ENCODE measurements at places on chromosomes 7 and 10. TPM values are rescaled to one million over a fixed set of nuclear protein-coding genes. Genes with fewer than 3 reads are reported as not detected.

Gene PLAU
- total RNA-seq: 0.60 TPM

Gene NCF1
- total RNA-seq: 0.39 TPM

Gene INSYN2A
- total RNA-seq: not detected

Gene GDF10
- 0.27 TPM for total RNA-seq

Gene SPAM1
- not detected for total RNA-seq

Gene CRYGN
- 0.22 TPM for total RNA-seq

Gene CLRN3
- total RNA-seq: not detected

DNA sequence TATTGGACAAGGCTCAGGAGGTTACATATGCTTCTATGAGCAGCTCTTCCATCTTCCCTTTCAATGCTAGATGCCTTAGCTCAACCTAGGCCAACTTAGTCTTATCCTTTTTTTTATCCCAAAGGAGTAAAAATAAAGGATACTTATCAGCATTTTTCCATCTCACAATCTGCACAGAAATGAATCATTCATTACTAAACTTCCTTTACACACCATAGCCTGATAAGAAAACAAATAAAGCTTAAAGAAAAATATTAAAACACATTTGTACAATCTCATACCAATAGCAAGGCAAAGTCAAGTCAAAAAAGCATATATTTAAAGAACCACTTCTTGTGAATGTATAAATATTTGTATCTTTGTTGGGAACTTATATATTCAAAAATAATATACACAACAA lies 407.4 kb downstream of the GRM8 start:
- no peak overlapping the region for H3K27ac ChIP-seq
- no peaks in the 10 kb centered on the region for H3K4me1 ChIP-seq
- DNase-seq: no peak

- DNase-seq: no peak
- H3K27me3 ChIP-seq: peaks cover 10% of the 10 kb centered on the region
- no peaks in the 10 kb centered on the region for H3K36me3 ChIP-seq
- H3K4me1 ChIP-seq: no peaks in the 10 kb centered on the region
- H3K4me3 ChIP-seq: no peak overlapping the region
Observed at GRCh38 chr10:33293076-33293475, 41.4 kb downstream of the NRP1 start.

DNA sequence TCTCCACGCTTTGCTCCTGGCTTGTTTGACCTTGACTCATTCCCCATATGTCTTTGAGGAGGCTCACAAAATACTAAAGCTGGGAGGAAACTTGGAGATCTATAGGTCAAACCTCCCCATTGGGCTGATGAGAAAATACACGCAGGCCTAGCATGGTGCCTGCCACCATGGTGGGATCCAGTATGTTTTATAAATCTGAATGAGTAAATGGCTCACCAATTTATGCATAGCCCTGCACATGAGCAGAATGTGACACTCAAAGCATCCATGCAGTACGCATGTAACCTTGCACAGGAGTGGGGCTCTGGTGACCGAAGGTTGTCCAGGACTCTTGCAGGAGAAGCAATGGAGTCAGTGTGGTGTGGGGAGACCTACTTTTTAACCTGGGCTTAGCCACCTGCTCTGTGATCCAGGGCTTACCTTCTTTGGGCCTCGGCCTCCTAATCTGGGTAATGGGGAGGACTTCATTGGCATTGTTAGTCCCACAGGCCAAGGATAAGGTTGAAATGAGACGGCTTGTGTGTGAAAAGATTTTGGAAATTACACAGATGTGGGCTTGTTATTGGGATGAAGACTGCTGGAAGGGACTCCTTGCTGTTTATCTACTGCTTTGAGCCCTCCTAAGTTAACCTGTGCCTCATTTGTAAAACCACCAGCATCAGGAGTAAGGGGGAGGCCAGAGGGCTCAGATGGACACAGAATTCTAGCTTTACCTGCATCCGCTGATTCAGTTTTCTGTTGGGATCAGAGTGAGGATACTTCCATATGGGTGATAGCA lies 58.4 kb downstream of the ADCYAP1R1 start:
- H3K27me3 ChIP-seq: peaks cover 7% of the 10 kb centered on the region
- DNase-seq: no peak
- H3K4me3 ChIP-seq: no peak overlapping the region
- H3K27ac ChIP-seq: no peak overlapping the region
- no peaks in the 10 kb centered on the region for H3K36me3 ChIP-seq
- no peaks in the 10 kb centered on the region for H3K4me1 ChIP-seq

DNA sequence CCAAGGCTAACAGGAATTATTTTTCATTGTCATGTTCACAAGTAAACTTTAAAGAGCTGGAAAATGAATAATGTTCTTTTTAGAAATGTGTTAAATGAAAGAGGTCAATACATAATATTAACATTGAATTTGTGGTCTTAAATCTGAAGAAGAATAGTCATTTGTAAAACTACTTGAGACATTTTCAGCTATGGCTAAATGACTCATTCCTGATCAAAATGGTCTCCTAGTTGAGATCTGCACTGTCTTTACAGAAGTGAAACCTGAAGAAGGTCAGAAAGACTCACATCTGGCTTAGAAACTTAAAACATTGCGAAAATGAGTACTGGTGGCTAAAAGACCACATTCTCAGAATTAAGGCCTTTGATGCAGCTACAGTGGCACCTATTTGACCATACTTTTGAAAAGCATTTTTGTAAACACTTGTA lies 5.9 kb downstream of the PIK3CG start:
- no peak for DNase-seq
- no peaks in the 10 kb centered on the region for H3K27me3 ChIP-seq
- H3K4me1 ChIP-seq: peaks cover 75% of the 10 kb centered on the region
- H3K4me3 ChIP-seq: peak overlapping the region; percentile 43
- peak overlapping the region; percentile 64 for H3K27ac ChIP-seq

DNA sequence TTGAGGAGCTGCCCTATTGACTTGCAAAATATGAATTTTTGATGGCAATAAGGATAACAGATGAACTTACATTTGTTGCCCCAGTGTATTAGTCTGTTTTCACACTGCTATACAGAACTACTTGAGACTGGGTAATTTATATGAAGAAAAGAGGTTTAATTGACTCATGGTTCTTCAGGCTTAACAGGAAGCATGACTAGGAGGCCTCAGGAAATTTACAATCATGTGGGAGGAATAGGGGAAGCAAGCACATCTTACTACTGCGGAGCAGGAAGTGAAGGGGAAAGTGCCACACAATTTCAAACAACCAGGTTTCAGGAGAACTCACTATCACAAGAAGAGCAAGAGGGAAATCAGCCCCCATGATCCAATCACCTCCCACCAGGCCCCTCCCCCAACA lies 57.9 kb downstream of the ZNF22 start:
- no peak for DNase-seq
- H3K27ac ChIP-seq: no peak overlapping the region
- no peak overlapping the region for H3K4me3 ChIP-seq
- no peaks in the 10 kb centered on the region for H3K36me3 ChIP-seq
- no peaks in the 10 kb centered on the region for H3K4me1 ChIP-seq

DNA sequence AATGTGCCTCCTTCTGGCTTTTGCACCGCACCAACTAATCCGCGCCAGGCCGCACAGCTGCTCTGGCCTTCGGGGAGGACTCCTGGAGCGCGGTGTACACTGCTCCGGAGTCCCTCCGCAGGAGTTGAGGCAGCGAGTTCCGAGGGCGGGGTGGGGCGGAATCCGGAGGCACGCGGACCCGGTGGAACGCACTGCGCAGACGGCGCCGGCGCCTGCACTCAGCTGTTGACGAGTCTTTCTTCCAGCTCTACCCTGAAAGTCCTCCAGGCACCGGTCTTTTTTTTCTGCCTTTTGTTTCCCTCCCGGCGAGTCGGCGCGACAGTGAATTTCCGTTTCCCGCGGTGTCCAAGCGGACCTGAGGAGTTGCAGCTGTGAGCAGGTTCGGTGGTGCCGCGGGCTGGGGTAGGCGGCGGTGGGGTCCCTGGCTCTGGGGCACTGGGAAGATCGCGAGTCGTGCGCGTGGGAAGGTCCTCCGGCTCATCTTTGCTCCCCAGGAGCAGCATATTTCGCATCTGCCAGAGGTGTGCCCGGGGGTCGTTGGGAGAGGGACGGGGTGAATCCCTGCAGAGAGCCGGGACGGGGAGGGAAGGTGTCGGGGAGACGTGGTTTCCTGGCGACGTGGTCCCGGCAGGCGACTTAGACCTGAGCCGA lies 44.1 kb downstream of the SFTPD start:
- peaks cover 40% of the 10 kb centered on the region for H3K27me3 ChIP-seq
- H3K4me1 ChIP-seq: peaks cover 13% of the 10 kb centered on the region
- H3K27ac ChIP-seq: peak overlapping the region; percentile 49
- H3K36me3 ChIP-seq: peaks cover 6% of the 10 kb centered on the region
- DNase-seq: peak; percentile 34

- peaks cover 2% of the 10 kb centered on the region for H3K36me3 ChIP-seq
- peaks cover under 1% of the 10 kb centered on the region for H3K27me3 ChIP-seq
- H3K4me3 ChIP-seq: peak overlapping the region; percentile 64
- H3K4me1 ChIP-seq: peaks cover 35% of the 10 kb centered on the region
- H3K27ac ChIP-seq: peak overlapping the region; percentile 57
- no peak for DNase-seq
Observed at GRCh38 chr7:2517678-2518507, 1.7 kb upstream of the LFNG start.

- no peaks in the 10 kb centered on the region for H3K27me3 ChIP-seq
- H3K4me1 ChIP-seq: no peaks in the 10 kb centered on the region
- DNase-seq: no peak
- no peak overlapping the region for H3K27ac ChIP-seq
- H3K36me3 ChIP-seq: no peaks in the 10 kb centered on the region
Observed at GRCh38 chr7:38694326-38694725, 63.2 kb upstream of the AMPH start.

GRCh38 chr10:21943633-21944265 lies 59.8 kb downstream of the DNAJC1 start:
- H3K27me3 ChIP-seq: no peaks in the 10 kb centered on the region
- H3K4me1 ChIP-seq: peaks cover 22% of the 10 kb centered on the region
- peaks cover 3% of the 10 kb centered on the region for H3K36me3 ChIP-seq
- no peak for DNase-seq

DNA sequence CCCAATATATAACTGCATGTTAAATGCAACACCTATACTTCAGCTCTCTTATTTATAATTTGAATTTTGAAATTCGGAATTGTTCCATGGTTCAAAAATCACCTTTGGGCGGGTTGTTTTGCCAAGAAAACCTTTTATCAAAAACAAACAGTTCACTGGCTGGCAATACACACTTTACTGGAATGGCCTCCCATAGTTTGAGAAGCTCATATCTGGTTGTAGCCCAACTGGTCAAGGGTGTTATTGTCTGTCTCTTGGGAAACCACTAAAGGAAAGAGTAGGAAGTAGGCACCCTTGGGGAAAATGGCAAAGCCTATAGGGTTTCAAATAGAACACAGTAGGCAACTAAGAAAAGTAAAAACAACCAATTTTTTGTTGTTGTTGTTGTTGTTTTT lies 117.9 kb downstream of the HIPK2 start:
- peaks cover 6% of the 10 kb centered on the region for H3K36me3 ChIP-seq
- peaks cover 50% of the 10 kb centered on the region for H3K4me1 ChIP-seq
- no peak overlapping the region for H3K4me3 ChIP-seq

GRCh38 chr7:25481891-25482290 lies 253.6 kb upstream of the NPVF start:
- H3K4me3 ChIP-seq: no peak overlapping the region
- no peaks in the 10 kb centered on the region for H3K4me1 ChIP-seq
- no peak overlapping the region for H3K27ac ChIP-seq
- no peaks in the 10 kb centered on the region for H3K36me3 ChIP-seq

DNA sequence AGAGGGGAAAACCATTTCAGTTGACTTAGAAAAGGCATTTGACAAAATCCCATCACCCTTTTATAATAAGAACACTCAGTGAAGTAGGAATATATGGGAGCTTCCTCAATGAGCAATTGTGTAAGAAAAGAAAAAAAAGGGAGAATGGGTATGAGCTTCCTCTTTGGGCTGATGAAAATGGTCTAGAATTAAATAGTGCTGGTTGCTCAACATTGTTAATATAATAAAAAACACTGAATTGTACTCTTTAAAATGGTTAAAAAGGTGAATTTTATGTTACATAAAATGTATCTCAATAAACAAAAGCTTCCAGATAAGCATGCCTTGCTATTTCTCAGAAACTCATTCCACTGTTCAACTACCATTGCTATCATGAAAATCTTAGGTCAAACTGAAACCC lies 40.6 kb downstream of the LRRC17 start:
- no peaks in the 10 kb centered on the region for H3K4me1 ChIP-seq
- H3K36me3 ChIP-seq: no peaks in the 10 kb centered on the region
- no peak overlapping the region for H3K4me3 ChIP-seq
- no peak for DNase-seq
- H3K27ac ChIP-seq: no peak overlapping the region

DNA sequence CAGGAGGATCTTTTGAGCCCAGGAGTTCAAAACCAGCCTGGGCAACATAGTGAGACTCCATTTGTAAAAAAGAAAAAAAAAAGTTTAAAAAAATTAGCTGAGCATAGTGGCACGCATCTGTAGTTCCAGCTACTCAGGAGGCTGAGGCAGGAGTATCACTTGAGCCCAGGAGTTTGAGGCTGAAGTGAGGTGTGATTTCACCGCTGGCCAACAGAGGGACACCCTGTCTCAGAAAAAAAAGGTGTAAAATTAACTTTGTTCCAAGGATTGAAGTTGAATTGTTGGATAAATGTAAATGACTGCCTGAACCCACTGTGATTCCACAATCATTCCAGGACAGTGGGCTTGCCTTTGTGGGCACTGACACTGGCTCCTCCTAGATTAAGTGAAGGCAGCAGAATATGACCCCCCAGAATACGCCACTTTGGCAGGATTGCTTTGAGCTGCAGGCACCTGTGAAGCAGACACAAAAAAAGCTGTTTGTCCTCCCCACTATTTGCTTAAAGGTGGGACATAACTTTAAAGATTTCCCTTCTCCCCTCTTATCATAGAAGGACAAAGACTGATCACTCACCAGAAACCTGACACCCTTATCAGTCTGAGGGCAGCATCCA lies 57.2 kb upstream of the FOXI2 start:
- DNase-seq: no peak
- H3K36me3 ChIP-seq: no peaks in the 10 kb centered on the region
- H3K4me1 ChIP-seq: no peaks in the 10 kb centered on the region
- H3K4me3 ChIP-seq: no peak overlapping the region
- H3K27ac ChIP-seq: no peak overlapping the region

All from activated T-helper 1 cell treated with anti-CD3 and anti-CD28 coated beads, Interleukin-12 subunit alpha, Interleukin-12 subunit beta, Interleukin-2, Interleukin-4 antibody, amounts not matched to agents 30 ng/mL and 10 ng/mL and 1 ng/mL, durations not matched to agents 14 hours and 24 hours and 36 hours (primary cell).